Left ventricle myocardium inferior (tissue), 1 donor: ENCODE measurements at places on chromosomes 4 and X. TPM values are rescaled to one million over a fixed set of nuclear protein-coding genes. Genes with fewer than 3 reads are reported as not detected.

GRCh38 chr4:114613560-114613959, 15.0 kb downstream of the UGT8 start:
- H3K27me3 ChIP-seq, result peaks cover 9% of the 10 kb centered on the region
- no peak overlapping the region for H3K4me3 ChIP-seq
- H3K36me3 ChIP-seq, result no peaks in the 10 kb centered on the region
- no peak for DNase-seq

Gene MAGEA3
- total RNA-seq, result not detected

DNA sequence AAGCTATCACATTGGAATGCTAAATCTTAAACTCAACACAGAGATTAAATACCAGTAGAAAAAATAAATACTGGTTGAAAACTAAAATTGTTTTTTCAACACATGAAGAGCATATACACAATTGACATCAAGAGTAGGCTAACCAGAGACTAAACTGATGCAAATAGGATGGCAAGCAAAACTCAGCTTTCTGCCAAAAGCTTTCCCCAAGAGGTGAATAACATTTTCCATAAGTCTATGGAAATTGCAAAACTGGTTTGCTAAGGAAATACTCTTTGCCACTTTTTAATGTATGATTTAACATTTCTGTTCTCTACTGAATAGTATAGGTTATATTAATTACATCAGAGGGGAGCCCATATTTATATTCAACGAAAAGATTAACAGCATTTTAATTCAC, 23.8 kb downstream of the IQCM start:
- H3K4me1 ChIP-seq, result peaks cover 7% of the 10 kb centered on the region
- DNase-seq, result no peak
- no peaks in the 10 kb centered on the region for H3K27me3 ChIP-seq
- H3K36me3 ChIP-seq, result no peaks in the 10 kb centered on the region

- peaks cover 81% of the 10 kb centered on the region for H3K4me1 ChIP-seq
- no peak for DNase-seq
- no peaks in the 10 kb centered on the region for H3K36me3 ChIP-seq
- H3K27ac ChIP-seq, result peak overlapping the region; percentile 68
- H3K27me3 ChIP-seq, result no peaks in the 10 kb centered on the region
These were observed 79.7 kb upstream of the PRSS48 start for GRCh38 chr4:151197247-151197646.

Gene ZC4H2
- total RNA-seq, result 3.5 TPM

GRCh38 chr4:128322986-128323385, 35.4 kb upstream of the PGRMC2 start:
- H3K4me1 ChIP-seq, result no peaks in the 10 kb centered on the region
- no peak overlapping the region for H3K4me3 ChIP-seq
- H3K27me3 ChIP-seq, result no peaks in the 10 kb centered on the region

DNA sequence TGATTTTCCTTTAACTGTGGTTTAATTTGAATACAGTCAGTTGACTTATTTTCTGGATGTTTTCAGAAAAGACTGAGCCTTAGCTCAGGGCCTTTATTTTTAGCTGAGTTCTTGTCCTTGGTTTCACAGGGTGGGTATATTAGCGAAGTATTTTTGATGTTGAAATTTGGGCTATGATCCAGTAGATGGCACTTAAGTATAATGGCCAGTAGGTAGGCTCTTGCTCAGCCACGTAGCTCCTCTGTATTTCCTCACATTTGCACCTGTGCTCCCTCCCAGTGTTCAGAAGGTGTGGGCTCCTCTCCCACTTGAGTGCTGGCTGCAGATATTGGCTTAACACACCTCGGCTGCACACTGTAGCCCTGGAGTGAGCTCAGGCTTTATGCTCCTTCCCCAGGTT, 549.9 kb upstream of the AMOT start:
- no peak overlapping the region for H3K27ac ChIP-seq
- H3K36me3 ChIP-seq, result no peaks in the 10 kb centered on the region
- no peak overlapping the region for H3K4me3 ChIP-seq
- H3K4me1 ChIP-seq, result no peaks in the 10 kb centered on the region

DNA sequence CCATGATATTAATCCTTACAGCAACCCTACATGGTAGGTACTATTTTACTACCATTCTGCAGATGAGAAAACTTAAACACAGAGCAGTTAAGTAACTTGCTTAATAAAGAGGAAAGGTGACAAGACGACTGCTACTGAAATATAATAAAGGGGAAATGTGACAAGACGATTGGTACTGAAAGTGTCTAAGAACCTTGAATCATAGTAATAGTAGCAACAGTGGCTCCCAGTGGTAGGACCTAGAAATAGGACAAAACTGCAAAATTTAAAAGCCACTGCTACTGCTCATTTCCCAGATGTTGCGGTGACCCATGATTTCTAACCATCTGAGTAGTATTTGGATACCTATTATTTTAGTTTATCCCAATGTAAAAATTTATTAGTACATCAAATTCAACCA, 89.5 kb downstream of the TASL start:
- no peaks in the 10 kb centered on the region for H3K27me3 ChIP-seq
- H3K4me1 ChIP-seq, result no peaks in the 10 kb centered on the region
- DNase-seq, result no peak
- no peak overlapping the region for H3K27ac ChIP-seq

Gene UGT2B11
- not detected for total RNA-seq
